CD8-positive, alpha-beta T cell (primary cell): ENCODE measurements at places on chromosomes 2 and 18.

DNA sequence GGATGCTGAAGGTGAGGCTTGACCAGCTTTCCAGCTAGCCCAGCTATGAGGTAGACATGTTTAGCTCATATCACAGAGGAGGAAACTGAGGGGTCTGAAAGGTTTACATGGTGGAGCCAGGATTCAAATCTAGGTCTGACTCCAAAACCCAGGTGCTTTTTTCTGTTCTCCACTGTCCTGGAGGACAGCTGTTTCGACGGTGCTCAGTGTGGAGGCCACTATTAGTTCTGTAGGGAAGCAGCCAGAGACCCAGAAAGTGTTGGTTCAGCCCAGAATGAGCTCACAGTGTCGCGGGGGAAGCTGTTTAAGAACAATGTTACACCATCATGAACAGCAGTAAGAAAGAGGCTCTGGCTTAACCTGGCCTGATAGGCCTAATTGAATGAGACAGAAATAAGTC lies 11.1 kb downstream of the PROC start:
- no peak for DNase-seq

DNA sequence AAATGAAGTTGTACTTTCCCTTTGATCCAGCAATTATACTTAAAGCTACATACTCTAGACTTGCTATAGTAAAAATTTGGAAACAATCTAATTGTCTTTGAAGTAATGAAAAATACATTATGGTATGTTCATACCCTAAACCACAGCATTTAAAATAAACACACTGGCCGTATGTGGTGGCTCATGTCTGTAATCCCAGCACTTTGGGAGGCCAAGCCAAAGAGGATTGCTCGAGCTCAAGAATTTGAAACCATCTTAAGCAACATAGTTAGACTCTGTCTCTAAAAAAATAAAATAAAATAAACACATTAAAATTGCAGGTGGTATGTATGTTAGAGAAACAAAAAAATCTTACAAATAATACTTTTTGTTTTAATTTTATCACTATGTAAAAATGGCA lies 208.1 kb upstream of the KLHL14 start:
- no peak for DNase-seq

- DNase-seq: no peak
Measured at GRCh38 chr2:74927621-74928020, 30.8 kb upstream of the POLE4 start.

- DNase-seq: no peak
Measured at GRCh38 chr2:94870440-94871225, 597 bp upstream of the TEKT4 start.

DNA sequence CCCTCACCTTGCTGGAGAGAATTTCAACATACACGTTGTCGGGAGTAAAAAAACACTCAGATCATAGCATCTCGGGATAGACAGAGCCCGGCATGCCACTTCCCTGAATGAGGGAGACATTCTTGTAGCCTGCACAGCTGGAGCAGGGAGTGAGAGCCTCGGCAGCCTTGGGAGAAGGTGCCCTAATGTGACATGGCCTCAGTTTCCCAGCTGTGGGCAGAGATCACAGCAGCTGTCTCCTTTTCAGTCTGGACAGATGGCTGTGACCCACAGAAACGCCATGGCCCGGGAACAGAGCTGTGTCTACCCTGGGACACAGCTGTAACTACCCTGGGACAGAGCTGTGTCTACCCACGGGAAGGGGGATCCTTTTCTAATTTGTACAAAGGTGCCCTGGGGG lies 55.9 kb downstream of the HS1BP3 start:
- DNase-seq: no peak

GRCh38 chr2:36633470-36634092 lies 35.6 kb upstream of the FEZ2 start:
- no peak for DNase-seq

GRCh38 chr2:9355716-9356115 lies 67.6 kb downstream of the ITGB1BP1 start:
- DNase-seq: no peak

DNA sequence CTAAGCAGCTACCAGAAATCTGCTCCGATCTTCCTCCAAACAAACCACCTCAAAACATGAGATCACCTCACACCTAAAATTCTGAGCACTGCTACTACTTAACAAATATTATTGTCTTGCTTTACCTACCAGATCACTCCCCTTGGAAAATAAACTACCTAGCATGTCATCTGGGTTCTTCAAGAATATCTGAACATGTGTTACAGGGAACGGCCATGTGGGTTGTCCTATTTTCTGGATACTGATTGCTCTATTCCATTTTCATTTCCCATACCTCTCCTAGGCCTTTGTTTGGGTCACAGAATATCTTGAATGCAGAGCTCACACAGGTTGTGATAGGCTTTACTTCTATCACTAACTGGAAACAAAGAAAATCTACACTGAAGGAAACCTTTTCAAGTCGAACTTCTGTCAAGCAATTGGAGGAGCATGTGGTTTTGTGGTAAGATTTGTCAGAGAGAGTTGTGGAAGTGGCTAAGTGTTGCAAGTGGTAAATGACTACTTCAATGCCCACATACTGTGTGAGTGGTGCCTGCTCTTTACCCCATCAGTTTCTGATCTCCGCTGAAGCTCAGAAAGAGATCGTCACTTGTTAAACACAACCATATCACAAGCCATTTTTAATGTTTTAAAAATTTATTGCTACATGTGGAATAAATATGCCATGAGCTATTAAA lies 739.1 kb upstream of the ZEB2 start:
- no peak for DNase-seq

- DNase-seq: no peak
Measured at GRCh38 chr18:27728659-27729058, 448.3 kb downstream of the CDH2 start.

DNA sequence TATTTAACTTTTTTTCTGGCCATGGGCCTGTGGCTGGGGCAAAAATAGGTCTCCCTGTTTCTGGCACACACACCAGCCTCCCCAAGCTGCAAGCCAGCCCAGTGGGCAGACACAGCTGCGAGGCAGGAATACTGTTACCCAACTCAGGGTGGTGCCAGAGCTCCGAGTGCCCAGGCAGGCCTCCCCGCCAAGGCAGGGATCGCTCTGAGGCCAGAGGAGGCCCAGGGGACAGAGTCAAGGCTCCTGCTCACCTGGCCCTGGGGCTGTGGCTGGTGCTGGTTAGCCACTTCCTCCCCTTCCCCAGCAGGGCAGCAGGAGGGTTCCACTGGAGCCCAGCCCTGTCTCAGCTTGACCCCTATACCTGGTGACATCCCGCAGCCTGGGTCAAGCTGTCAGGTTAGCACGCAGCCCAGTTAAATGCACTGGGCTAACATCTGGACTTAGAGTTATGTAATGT lies 67.1 kb upstream of the EPAS1 start:
- DNase-seq: no peak

DNA sequence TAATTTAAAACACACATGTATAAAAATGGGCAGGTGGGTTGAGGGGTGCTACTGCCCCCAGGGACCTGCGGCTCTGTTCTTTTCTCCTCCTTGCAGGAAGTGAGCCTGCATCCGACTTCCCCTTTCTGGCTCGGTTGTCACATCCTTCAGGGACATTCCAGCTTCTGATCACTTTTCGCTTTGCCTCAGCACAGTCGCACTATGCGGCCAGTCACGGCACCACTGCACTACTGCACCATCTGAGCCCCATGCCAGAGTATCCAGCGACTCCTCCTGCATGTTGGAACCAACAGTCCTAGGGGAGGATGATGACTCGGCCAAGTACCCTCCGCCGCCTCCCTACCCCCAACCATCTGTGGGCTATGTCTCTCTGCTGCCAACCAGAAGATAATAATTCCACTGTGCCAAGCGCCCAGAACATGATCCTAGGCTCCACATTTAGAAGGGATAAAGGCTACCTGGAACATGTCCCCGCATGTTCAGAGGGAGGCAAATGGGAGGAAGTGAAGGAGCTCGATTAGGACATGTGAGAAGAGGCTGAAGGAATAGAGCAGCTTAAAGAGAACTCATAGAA lies 17.6 kb downstream of the CDC42EP3 start:
- no peak for DNase-seq

DNA sequence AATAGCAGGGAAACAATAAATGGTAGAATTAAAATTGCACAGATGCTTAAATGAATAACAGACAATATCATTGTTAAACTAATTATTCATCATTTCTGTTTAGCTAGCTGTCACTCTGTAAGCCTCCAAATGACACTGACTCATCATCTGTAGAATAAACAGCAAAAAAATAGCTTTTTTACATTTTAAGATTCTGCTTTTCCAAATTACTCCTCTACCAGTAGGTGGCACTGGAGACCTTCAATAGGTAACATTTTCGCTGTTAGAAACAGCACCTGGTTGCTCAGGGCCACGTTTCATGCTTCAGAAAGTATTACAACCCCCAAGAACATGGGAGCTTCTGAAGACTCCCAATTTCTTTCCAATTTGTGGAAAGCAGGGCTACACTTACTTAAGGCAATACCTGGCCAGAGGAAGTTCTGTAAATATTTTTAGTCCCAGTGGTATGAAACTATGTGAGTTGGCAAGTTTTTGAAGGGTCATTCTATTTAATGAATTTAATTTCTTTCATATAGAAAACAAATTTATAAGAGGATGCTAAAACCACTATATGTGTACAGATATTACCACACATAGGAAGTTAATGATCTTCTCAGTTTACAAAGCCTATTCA lies 45.4 kb downstream of the TTN start:
- peak; percentile 57 for DNase-seq

- no peak for DNase-seq
Measured at GRCh38 chr2:99677814-99678213, 188.0 kb upstream of the REV1 start.

DNA sequence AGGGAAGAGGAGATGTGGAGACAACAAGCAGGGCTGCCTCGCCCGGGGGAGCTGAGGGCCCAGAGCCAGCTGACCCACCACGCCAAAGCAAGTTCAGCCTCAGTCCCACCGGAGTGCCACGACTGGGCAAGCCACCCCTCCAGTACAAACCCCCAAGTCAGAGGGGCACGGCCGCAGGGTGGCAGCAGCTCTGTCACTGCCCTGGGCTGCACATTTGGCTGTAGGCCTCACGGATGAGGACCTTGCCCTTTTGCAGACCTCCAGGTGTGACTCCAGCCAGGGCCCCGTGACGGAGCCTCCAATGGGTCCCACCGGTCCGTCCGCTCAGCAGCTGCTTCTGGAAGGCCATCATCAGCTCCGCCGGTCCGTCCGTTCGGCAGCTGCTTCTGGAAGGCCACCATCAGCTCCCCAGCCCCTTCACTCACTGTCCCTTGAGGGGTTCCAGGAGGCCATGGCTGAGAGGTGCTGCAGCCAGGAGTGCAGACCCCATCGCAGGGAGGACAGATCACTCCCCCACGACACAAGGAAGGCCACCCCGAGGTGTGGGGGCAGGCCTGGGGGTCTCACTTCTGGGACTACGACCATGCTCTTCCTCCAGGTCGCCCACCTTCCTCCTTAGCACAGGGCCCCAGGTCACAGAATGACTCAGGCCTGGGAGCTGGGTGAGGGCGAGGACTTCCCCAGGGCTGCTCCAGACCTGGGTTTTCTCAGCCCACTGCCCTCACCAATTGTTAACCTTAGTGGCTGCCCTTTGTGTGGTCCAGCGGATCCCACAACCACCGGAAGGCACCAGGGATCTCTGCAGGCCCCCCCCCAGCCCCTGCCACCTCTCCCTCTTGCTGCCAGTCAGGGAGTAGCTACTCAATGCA lies 24.6 kb upstream of the STK25 start:
- DNase-seq: no peak

- no peak for DNase-seq
Measured at GRCh38 chr2:33369191-33369590, 107.3 kb upstream of the RASGRP3 start.

DNA sequence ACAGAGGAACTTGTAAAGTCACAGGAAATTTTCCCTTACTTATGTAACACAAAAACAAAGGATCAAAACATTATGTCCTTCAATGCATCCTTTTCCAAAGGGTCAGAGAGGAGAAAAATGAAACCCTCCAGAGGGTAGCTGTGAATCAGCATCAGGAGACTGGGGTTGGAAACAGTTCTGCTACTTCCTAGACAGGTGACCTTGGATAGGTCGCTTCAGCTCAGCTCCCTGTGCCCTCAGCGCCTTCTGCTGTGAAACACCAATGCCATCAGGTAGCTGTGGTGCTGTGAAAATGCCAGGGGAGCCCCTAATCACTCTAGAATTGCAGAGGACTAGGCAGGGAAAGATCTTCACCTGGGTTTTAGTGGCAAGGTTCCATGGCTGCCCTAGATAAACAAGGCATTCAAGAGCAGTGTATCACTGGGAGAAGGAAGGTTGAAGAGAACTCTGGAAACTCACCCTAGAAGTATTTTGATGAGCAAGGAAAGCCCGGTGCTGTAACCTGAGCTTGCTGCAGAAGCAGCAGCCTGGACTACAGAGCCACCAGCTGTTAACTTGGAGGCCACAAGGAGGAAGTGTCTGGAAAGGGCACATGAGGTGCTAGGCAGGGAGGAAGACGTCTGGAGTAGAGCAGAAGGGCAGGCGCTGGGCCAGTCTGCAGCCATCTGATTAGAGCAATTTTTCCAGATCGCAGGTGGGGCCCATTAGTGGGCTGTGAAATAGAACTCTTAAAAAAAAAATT lies 100.7 kb upstream of the MCFD2 start:
- DNase-seq: no peak

DNA sequence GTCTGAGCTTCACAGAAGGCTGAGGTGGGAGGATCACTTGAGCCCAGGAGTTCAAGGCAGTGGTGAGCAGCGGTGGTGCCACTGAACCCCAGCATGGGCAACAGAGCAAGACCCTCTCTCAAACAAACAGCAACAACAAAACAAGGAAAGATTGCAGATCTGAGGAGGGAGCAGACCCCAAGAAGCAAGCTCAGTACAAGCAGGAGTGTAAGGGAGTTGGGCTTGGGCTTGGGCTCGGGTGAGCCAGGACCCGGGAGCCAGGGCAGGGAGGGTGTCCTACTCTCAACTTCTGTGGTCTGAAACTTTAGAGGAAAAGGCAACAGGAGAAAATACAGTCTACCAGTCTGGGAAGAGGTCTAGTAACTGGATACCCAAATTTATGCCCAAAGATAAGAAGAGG lies 92.0 kb upstream of the RAB12 start:
- DNase-seq: no peak

DNA sequence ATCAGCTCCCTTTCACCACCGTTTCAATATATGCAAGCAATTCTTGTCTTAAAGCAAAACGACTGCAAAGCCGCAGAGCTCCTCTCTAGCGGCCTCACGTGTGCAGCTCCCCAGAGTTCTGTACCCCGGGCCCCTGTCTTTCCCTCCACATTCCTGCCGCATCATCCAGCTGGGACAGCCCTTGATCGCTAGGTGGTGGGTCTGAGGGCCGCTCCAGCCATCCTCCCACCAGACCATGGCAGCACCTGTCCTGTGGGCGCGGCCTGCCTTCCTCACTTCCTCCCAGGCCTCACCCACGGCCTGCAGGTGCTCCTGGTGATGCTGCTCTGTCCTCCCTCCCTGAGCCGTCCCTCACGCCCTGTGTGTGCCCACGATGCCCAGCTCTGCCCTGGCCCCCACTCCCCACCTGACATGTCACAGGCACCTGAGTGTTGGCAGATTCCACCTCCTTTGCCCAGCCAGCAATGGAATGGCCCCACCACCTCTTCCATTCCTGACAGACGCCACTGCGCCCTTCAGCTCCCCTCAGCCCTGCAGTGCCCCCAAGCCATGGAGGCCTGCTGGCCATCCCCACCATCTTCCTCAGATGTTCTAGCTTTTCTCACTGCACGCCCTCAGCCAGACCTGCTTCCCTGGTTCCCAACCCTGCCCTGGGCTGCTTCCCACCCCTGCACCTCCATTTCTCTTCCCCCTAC lies 15.3 kb upstream of the ALLC start:
- DNase-seq: no peak
